T-helper 2 cell treated with Interferon-gamma antibody and Interleukin-4, amounts not matched to agents 100 ng/mL and 5 ng/mL, for 36 hours (primary cell): ENCODE measurements at places on chromosomes 13 and 19. TPM values are rescaled to one million over a fixed set of nuclear protein-coding genes. Genes with fewer than 3 reads are reported as not detected.

The TNFAIP8L1 gene
- 16.5 and 17.5 TPM in 2 replicates for total RNA-seq

The MBD3L2 gene
- total RNA-seq, result not detected in 2 replicates

The ALOX5AP gene
- 114 and 118 TPM in 2 replicates for total RNA-seq

The ZSCAN4 gene
- total RNA-seq, result not detected in 2 replicates

The TGFBR3L gene
- 1.1 and 2.6 TPM in 2 replicates for total RNA-seq

The PRODH2 gene
- not detected in 2 replicates for total RNA-seq

The GARIN5A gene
- 0.23 and 0.36 TPM in 2 replicates for total RNA-seq

The ZNF880 gene
- total RNA-seq, result 7.7 and 10.7 TPM in 2 replicates

The ZNF763 gene
- total RNA-seq, result 1.3 and 2.1 TPM in 2 replicates

The MTRF1 gene
- 19.6 and 25.3 TPM in 2 replicates for total RNA-seq

The UQCR11 gene
- total RNA-seq, result 159 and 161 TPM in 2 replicates
